Activated CD8-positive, alpha-beta T cell treated with anti-CD3 and anti-CD28 coated beads for 36 hours (primary cell): ENCODE measurements at places on chromosomes 5 and 9.

GRCh38 chr5:104843822-104844221, 1281.2 kb upstream of the NUDT12 start:
- DNase-seq = no peak

GRCh38 chr9:79471580-79472543, 99.9 kb upstream of the TLE4 start:
- peak; percentile 45 for DNase-seq

DNA sequence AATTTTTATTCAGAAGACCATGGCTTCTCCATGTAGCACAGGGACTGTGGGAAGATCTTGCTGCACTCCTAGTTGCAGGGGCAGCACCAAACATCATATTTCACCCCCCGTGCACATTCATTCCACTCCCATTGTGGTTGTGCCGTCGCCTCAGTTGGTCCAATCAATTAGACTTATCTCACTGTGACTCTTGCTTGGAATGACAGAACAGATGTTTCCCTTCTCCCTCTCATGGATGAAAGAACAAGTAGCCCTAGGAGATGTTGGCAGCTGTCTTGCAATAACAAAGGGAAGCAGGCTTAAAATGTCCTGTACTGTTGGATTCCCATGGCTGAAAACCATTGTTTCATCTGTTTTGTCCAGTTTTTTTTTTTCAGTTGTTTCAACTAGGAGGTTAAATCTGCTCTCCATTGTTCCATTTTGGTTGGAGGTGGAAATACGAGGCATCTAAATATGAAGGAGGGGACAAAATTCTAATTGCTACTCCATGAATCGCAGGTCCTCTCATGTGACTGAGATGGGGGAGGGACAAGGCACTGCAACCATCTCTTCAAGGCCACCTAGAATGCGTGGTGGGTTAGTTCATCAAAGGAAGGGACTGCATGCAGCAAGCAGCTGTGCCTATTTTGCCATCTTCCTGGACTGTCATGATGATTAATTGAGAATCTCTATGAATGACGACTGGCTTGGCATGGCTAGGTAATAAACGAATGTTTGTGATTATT, 214.4 kb downstream of the NSG2 start:
- DNase-seq = no peak

DNA sequence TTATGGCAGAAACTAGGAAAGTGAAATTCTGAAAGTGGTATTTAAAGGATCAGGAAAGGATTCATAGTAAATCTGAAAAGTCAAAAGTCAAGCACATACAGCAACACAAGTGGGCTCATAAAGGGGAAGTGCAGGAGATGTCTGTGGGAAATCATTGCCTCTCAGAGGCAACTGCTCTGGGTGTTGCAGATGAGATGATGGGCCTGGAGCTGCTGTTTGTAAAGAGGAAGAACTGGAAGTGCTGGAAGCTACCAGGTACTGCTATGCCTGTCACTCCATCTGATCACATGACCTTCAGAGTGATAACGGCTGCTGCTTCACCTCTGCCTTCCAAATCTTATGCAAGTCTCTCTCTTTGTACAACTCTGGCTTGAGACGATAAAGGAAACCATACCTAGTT, 55.9 kb downstream of the ADRB2 start:
- no peak for DNase-seq

- DNase-seq = no peak
These were observed 56.3 kb downstream of the SLC24A2 start for GRCh38 chr9:19732441-19732951.

DNA sequence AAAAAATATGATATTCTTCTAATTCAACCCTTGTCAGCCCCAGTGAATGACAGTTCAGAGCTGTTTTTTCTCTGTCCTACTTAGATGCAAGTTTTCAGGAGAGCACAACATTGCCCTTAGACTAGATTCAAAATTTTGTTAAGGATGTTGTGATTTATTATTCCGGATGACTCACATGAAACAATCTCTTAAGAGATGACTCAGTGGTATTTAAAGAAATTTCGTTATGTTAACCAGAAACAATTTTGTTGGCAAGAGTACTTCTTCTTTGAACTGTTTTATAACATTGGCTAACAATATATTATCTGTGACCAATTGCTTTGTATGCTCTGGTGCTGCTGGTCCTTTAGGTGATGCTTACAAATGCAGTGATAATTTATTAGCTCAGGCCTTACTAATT, 132.0 kb downstream of the IZUMO3 start:
- DNase-seq = no peak

- peak; percentile 57 for DNase-seq
These were observed 6.9 kb downstream of the YTHDC2 start for GRCh38 chr5:113520429-113520828.

GRCh38 chr5:37071901-37072581, 177.1 kb downstream of the CPLANE1 start:
- no peak for DNase-seq

- DNase-seq = no peak
These were observed 38.5 kb upstream of the ITGA2 start for GRCh38 chr5:52950686-52951085.

DNA sequence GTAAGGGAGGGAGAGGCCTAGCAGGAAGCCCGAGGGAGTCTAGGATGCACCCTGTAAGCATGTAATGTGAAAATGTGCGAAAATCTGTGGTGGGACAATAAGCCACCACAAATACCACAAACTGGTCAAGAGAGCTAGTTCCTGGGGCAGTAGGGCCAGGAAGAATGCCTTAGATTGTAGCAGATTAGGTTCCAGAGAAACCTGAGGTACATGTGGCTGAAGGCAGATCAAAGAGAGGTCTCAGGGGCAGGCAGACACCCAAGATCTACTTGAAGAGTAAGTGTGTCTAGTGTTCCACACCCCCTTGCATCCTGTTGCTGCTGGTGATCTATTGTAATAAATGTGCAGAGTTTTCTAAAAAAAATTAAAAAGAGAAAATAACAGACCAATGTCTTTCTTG, 1677.3 kb upstream of the CDH6 start:
- DNase-seq = no peak

DNA sequence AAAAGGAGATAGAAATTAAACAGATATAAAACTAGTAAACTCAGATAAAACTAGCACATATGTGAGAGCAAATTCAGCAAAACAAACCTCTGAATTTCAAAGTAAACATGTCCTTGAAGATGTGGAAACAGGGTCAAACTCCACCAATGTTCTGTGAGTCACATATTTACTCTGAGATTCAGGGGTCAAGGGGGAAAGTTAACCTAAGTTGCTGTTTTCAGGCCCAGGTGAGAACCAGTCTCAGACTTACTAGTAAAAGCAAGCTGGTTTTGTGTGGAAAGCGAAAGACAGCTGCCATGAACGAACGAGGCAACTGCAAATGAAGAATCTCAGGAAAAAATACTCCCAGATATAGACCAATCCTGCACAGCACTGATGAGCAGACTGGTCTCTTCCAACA, 29.0 kb downstream of the PSMB7 start:
- DNase-seq = no peak

- no peak for DNase-seq
These were observed 2.6 kb downstream of the SLC2A6 start for GRCh38 chr9:133476036-133476931.

GRCh38 chr5:62212648-62213047, 93.4 kb upstream of the KIF2A start:
- DNase-seq = no peak

DNA sequence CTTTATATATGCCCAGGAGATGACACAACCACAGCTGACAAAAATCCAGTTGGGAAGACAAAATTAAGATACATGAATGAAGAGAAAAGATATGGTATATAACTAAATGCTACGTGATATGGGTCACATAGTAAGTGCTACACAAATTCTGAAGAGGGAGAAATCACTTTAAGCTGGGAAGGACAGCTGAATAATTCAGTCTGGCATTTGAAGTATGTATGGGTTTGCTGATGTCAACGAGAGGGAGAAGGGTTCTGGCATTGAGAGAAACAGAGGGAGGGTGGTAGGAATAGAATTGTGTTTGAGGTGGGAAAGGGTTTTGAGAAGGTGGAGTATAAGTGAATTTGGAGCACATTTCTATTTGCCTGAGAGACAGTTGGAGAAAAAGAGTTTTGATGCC, 6.7 kb upstream of the SLIT3 start:
- no peak for DNase-seq

DNA sequence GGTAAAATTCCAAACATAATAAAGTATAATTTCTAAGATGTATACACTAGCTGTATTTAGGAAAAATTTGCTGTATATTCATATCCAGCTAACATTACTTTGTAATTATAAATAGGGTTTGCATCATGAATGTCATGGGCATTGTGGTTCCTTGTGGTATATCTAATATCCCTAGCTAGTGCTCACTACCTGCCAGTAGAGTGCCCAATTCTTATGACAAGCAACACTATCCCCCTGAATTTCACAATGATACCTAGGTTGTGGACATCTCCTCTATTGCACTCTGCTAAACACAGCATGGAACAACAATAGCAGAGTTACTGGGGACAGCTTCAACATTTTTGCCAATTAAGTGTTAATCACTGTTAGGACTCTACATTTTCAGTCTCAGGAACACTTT, 1656.5 kb downstream of the EFNA5 start:
- DNase-seq = no peak

GRCh38 chr5:179113143-179113530, 53.0 kb downstream of the ZNF354C start:
- DNase-seq = no peak

GRCh38 chr9:93300585-93301081, 116.7 kb downstream of the WNK2 start:
- DNase-seq = no peak

DNA sequence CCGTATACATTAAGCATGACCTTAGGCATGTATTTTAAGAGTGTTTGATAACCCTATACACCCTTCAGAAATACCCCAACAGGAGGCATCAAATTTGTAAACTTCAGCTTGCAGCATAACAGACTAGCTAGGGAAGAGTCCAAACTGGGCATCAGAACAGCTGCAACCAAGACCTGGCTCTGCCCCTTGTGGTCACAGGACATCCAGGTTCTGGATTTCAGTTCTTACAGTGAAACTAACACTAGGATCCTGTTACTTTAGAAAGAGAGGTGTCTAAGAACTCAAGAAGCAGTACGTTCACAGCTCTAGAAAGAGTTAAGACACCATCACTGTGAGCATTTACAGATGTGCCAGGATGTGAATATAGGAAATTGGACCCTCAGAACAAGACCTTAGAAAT, 229.8 kb downstream of the BNC2 start:
- DNase-seq = no peak

DNA sequence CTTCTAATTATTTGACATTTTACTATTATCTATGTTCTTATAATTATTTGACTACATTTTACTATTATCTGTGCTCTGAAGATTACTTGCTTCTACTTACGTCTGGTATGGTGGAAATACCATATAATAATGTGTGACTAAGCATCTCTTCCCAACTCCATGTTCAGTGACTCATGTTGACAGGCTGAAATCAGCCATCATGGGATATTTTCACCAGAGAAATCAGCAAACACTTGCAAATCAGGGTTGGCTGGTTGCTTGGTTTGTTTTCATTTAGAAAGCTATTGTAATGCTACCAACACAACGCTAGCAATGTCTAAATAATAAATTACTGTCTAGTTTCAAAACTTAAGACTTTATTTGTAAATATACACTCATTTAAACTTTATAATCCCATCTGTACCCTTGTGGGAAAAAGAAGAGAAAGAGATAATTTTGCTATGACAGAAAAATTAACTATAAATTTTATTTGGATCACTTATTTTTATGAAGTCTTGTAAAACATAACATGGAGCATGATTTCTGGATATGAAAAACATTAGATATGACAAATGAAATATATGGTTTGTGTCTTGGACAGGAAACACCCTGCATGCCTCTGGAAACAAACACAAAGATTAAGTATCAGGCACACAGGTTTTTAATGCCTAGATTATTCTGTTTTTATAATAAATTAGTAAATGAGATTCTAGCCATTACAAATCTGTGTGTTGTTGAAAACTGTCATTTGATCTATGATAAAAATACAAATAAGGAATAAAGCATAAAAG, 337.6 kb downstream of the BNC2 start:
- DNase-seq = no peak

DNA sequence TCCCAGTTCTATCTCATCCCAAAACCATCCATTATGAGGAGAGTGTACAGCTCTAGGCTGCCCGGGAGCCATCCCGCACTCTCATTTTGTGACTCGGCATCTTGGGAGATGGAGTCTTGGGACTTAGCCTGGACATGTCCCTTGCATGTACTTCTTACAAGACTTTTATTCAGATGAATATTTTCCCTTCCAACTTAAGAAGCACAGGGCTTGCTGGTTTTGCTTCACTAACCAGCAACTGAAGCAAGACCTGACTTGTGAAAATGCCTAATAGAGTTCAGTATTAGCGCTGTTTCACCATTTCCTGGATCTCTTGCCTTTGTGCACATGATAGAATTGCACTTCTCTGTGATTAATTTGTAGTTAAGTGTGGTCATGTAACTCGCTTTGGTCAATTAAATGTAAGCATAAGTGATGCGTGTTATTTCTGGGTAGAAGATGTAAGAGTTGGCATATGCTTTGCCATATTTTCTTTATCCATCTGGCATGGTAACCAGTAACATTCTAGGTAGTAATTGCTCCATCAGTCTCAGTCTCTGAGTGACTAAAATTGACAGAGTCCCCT, 55.8 kb downstream of the PDCD1LG2 start:
- no peak for DNase-seq

DNA sequence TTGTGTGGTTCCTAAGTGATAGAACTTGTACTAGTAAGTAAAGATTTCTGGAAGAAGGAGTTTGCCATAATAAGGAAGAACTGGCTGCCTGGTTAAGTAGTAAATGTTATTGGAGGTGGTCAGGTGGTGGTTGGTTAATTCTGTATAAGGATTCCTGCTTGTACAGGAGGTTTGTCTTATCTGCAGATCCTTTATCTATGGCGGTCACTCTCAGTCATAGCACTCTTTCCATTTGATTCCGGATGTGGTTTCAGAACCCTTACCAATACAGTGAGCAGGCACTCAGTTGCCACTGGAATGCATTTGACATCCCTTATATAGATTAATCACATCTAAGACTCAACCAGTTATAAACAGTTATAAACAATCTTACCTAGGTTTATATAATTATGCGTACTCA, 50.3 kb downstream of the RAD50 start:
- no peak for DNase-seq

DNA sequence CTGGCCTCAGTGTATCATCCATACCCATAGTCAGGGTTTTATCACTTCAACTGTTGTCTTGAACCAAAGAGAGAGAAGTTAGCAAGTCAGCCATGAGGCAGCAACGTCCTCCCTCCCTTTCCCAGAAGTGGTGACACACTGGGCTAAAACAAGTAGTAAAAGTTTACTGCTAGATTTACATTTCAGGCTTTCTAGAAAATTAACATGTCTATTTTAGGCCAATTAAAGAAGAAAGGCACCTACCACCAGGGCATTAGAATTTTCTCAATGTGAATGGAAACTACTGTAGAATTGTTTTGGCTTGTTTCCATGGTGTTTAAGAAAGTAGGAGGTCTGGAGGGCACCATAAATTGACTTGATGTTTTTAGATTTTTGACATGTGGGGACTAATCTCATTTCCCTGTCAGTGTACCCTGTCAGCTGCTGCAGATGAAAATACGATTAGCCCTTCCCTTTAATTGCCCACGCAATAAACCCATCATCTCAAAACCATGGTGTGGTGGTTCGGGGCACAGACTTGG, 121.8 kb upstream of the ELL2 start:
- DNase-seq = peak; percentile 47
